GM12878 (cell line): ENCODE measurements at places on chromosomes 16 and 17. TPM values are rescaled to one million over a fixed set of nuclear protein-coding genes. Genes with fewer than 3 reads are reported as not detected.

DNA sequence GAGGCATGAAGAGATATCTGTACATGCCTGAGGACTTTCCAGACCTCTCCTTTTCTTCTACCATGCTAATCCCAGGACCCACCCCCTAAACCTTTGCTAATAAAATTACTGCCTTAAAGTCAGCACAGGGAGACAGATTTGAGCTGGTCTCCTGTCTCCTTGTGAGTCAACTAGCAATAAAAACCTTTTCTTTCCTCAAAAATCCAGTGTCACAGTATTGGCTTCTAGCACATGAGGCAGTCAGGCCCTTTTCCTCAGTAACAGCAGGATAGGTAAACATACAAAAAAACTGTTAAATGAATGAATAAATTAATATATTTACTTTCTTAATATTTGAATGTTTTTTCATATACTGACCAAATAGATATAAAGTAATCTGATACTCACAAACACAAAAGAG, 41.3 kb downstream of the ABCA10 start:
- DNase-seq = no peak

The TBX6 gene
- 0.15 and 0.18 TPM in 2 replicates for polyA plus RNA-seq

DNA sequence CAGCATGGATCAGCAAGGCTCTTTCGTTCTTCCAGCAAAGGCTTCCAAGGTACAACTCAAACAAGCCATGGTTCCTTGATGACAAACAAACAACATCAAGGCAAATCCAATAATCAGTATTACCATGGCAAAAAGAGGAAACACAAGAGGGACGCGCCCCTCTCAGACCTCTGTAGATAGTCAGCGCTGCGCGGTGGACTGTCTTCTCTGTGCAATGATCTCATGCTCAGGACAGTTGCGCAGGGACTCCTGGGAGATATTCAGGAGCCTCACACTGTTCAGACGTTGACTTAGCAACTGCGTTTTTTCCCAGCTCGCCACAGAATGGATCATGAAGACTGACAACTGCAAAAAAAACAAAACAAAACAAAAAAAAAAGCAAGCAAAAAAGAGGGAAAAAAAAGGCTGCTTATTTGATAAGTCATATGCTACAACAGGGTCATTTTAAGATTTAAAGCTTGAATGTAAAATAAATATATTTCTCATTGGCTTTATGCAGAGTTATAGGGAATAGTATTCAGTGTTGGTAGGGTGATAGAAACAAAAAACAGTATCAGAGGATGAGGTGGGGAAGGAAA, 37.1 kb upstream of the ADCY7 start:
- no peak for DNase-seq

GRCh38 chr17:17742133-17742621, 60.9 kb downstream of the RAI1 start:
- no peak for DNase-seq

The CES5A gene
- polyA plus RNA-seq = not detected in 2 replicates

DNA sequence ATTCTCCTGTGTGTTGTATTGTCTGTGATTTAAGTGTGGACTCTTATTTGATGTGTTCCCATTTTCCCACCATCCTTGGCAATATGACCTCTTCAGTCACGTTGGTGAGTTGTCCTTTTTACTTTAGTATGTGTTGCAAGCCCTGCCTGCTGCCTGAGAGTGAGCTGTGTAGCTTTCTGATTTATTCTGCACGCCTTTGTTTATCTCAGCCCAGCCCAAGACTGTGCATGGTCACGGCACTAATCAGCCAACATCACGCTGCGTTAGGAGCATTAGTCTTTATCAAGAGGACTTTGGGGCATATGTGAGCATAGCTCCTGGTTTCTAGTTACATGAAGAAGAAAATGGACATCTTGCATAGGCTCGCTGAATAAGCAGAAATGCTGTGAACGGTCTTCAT, 6.0 kb downstream of the TOM1L1 start:
- no peak for DNase-seq

The ALG1 gene
- polyA plus RNA-seq = 41.4 and 43.2 TPM in 2 replicates

DNA sequence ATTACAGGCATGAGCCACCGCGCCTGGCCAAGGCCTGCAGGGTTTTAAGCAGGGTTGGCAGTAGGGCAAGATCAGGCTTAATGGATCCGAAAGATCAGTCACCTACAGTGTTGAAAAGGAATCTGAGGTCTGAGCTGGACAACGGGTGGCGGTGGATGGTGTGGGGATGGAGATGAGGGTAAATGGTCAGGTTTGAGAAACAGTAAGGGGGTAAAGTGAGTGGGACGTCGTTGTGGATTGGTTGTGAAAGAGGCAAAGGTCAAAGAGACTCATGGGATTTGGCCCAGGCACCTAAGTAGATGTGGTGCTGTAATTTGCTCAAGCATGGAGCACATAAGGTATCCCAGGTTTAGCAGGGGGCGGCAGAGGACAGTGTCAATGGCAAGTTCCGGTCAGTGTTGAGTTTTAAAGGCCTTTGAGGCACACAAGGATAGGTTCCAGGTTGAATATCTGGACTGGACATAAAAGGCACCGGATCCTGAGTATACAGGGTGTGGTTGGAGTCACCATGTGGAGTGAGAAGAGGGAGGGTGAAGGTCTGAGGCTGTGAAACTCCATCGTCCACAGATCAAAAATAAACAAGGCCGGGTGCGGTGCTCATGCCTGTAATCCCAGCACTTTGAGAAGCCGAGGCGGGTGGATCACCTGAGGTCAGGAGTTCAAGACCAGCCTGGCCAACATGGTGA, 1.1 kb upstream of the SLC16A5 start:
- DNase-seq = no peak

The ZNF319 gene
- 2.2 and 2.8 TPM in 2 replicates for polyA plus RNA-seq

The ZP2 gene
- polyA plus RNA-seq = 0.20 and 0.33 TPM in 2 replicates

The PRKCB gene
- polyA plus RNA-seq = 20.1 and 21.4 TPM in 2 replicates

DNA sequence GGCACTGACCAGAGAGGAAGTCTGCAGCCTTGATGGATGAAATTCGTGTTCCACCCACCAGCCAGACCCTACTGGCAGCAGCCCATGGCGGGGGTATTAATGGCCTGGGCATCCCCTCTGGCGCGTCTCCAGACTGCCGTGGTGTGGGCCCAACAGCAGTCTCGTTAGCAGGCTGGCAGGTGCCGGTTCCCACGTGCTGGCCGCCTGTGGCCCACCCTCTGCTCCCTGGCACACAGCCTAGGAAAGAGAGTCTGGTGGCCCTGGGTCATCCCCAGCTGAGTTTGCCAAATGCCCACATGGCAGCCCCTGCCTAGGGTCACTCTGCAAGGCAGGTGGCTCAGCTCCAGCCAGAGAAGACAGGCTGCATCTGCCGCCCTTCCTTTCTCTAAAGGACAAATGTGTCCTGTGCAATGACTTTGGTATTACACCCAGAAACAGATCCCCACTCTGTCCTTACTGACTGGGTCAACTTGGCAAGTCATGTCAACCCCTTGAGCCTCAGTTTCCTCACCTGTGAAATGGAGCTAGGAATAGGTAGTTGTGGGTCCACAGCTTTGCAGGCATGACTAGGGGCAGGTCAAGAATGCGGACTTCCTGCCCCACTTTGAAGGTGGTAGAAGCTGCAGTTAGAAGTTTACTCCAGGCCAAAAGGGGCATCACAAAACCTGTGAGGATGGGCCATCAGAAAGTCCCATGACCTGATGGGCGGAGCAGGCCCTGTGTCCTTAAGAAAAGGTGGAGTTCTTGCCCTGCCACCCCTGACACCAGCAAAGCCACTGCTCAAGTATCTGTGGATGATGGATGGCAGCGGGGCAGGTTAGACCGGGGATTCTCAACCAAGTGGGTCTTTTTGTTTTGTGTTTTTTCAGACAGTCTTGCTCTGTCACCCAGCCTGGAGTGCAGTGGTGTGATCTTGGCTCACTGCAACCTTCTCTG, 76.6 kb downstream of the ABCC6 start:
- no peak for DNase-seq

The FOXL1 gene
- not detected in 2 replicates for polyA plus RNA-seq

GRCh38 chr17:38958326-38958725, 8.9 kb downstream of the FBXO47 start:
- no peak for DNase-seq

The CRISPLD2 gene
- not detected in 2 replicates for polyA plus RNA-seq

The STH gene
- not detected in 2 replicates for polyA plus RNA-seq
